ENCODE measurements at places on chromosomes 4 and X. TPM values are rescaled to one million over a fixed set of nuclear protein-coding genes. Genes with fewer than 3 reads are reported as not detected.

GRCh38 chr4:4853371-4853823 is 6.1 kb upstream of the MSX1 start:
- no peak for DNase-seq

LONRF3 gene
- polyA plus RNA-seq = 3.5 TPM

DNA sequence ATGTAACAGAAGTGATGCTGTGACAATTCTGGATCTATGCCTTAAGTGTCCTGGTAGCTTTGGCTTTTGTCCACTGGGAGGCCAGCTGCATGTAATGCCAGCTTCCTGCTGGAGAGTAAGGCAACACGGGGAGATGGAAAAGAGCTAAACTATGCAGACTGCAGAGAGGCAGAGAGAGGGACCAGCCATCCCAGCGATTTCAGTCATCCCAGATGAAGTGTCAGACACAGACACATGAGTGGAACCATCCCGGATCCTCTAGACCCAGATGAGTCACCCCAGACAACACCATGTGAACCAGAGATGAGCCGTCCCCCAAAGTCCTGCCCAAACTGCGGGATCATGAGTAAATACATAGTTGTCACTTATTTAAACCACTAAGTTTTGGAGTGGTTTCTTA is 14.6 kb downstream of the SRPX start:
- DNase-seq = no peak

WDFY3 gene
- polyA plus RNA-seq = 18.6 TPM

GRCh38 chrX:31708116-31708515 is 636.3 kb upstream of the FTHL17 start:
- DNase-seq = no peak

GRCh38 chr4:663438-664428 is 10.3 kb downstream of the ATP5ME start:
- DNase-seq = no peak

DNA sequence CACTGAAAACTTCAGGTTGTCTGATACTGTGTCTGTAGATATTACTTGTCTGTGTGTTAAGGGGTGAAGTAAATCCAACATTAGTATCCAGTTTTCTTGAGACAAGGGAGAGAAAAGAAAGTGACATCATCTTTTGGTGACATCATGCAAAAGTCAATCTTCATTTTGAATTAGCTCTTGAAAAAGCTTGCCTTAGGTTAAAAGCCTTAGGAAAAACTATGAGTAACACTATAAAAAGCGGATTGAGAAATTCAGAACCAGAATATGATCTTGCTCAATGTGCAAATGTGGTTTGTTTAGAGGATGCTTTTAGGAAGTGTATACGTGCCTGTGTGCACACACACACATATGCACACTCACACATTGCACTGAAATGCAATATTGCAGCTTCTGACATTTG is 345.8 kb upstream of the CASK start:
- DNase-seq = no peak

GRCh38 chr4:40520533-40520932 is 109.1 kb downstream of the RBM47 start:
- DNase-seq = no peak

GRCh38 chr4:64893205-64893604 is 484.0 kb upstream of the TECRL start:
- DNase-seq = no peak

DNA sequence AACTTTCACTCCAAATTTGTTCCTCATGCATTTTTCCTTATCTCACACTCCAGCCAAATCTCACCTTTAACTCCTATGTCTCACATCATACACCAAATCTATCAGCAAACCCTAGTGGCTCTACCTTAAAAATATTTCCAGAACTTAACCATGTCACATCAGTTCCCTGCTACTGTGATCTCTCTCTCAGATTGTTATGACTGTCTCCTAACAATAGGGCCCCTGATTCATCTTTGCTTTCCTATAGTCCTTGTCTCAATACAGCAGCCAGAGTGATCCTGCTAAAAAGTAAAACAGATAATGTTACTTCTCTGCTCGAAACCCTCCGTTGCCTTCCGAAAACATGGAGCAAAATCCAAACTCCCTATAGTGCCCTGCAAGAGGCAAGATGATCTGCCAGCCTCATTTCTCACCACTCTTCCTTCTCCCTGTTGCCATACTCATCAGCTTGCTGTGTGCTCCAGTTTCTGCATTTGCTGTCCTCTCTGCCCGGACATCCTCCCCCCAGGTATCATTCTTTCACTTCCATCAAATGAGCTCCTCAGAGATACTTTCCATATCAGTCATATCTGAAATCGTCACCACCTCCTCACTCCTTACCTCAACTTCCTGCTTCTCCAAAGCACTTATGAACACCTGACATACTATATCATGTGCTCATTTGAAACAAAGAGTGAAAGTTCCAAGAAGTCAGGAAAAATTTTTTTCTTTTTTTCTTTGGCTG is 293.4 kb upstream of the NR3C2 start:
- DNase-seq = no peak

GPR82 gene
- polyA plus RNA-seq = 0.06 TPM

- DNase-seq = no peak
Observed at GRCh38 chrX:138886769-138887168, 175.3 kb upstream of the FGF13 start.

- no peak for DNase-seq
Observed at GRCh38 chr4:130479020-130479419, 1383.1 kb downstream of the C4orf33 start.

GRCh38 chr4:169263791-169264392 is 6.9 kb downstream of the SH3RF1 start:
- no peak for DNase-seq

KIAA1210 gene
- polyA plus RNA-seq = 0.24 TPM

GRCh38 chr4:143335979-143336780 is 496 bp upstream of the GAB1 start:
- DNase-seq = peak; percentile 86

DNA sequence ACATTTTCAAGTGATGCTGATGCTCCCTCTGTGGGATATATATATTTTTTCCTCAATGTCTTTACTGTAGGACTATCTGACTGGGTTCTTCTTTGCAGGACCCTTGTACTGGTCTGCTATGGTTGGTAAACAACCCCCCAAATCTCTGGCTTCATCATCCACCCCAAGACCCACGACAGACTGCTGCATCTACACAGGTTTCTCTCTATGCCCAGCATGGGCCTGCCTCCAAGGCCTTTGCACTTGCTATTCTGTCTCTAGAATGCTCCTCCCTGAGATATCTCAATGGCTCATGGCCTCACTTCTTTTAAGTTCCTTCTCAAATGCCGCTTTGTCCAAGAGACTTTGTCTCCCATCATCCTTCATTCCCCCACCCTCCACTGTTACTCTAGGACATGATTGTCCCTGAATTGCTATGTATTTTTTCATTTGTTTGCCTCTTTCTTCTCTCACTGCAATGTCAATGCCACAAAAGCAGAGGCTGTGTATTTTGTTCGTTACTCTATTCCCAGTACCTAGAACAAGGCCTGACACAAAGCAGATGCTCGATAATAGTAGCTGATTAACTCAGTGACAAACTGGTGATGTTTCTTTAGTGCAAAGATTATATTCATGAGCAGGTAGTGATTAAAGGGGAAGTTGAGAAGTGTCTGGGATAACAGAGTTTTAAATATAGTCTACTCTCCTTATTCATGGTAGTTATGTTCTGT is 6.6 kb downstream of the EVC start:
- DNase-seq = no peak

DNA sequence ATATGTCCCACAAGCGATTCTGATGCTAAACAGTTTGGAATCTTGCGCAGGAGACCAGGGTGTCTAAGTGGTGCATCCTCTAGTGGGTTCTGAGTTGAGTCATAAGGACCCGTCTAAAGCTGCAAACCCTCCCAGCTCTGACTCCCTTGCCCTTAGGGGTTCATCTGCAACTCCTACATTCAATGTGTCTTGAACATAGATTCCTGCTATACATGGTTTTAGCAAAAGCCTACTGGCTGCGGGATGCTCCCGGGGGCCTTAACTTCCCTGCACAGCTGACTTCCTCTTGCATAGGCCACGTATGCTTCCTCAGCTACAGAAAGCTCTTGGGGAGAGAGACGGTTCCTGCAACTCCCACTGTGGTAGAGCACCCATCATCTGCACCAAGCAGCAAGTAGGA is 236.7 kb downstream of the EVC2 start:
- DNase-seq = no peak

FGA gene
- polyA plus RNA-seq = not detected

GRCh38 chr4:20486433-20486832 is 213.8 kb upstream of the PACRGL start:
- no peak for DNase-seq

GRCh38 chrX:101022020-101022419 is 29.9 kb downstream of the TRMT2B start:
- DNase-seq = no peak

INTS6L gene
- polyA plus RNA-seq = 11.1 TPM

GUCY1A1 gene
- polyA plus RNA-seq = 11.1 TPM

ARHGAP6 gene
- 9.3 TPM for polyA plus RNA-seq

DNA sequence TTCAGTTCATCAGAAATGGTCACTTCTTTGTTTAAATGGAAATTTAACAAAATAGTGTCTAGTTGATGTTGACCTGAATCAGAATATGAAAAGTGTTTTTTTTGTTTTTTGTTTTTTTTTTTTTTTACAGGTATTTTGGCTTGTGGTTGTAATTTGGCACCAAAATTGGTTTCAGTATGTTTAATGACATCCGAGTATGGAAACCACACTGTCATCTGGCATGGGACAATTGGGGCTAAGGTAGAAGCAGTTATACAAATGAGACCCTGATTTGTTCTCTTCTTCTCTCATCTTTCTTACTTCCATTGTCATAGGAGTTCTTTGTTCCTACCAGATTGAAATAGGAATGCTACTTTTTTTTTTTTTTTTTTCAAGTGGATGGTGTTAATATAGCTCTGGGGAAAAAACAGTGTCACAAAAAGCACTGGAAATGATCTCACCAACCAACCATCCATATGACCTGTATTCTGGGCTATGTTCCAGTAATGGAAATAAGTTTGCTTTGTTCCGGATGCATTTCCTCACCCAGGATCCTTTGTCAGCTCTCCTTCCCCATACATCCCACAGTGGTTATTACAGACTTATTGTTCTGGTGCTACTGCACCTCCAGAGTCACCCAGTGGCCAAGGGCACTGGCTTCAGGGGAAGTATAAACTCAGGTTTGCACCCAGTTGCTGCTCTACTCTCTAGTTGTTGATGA is 95.8 kb downstream of the ATXN3L start:
- DNase-seq = peak; percentile 28

HTRA3 gene
- 47.5 TPM for polyA plus RNA-seq

CACNA1F gene
- 0.03 TPM for polyA plus RNA-seq

- no peak for DNase-seq
Observed at GRCh38 chrX:84712621-84713020, 210.4 kb upstream of the HDX start.

CDX4 gene
- not detected for polyA plus RNA-seq

DNA sequence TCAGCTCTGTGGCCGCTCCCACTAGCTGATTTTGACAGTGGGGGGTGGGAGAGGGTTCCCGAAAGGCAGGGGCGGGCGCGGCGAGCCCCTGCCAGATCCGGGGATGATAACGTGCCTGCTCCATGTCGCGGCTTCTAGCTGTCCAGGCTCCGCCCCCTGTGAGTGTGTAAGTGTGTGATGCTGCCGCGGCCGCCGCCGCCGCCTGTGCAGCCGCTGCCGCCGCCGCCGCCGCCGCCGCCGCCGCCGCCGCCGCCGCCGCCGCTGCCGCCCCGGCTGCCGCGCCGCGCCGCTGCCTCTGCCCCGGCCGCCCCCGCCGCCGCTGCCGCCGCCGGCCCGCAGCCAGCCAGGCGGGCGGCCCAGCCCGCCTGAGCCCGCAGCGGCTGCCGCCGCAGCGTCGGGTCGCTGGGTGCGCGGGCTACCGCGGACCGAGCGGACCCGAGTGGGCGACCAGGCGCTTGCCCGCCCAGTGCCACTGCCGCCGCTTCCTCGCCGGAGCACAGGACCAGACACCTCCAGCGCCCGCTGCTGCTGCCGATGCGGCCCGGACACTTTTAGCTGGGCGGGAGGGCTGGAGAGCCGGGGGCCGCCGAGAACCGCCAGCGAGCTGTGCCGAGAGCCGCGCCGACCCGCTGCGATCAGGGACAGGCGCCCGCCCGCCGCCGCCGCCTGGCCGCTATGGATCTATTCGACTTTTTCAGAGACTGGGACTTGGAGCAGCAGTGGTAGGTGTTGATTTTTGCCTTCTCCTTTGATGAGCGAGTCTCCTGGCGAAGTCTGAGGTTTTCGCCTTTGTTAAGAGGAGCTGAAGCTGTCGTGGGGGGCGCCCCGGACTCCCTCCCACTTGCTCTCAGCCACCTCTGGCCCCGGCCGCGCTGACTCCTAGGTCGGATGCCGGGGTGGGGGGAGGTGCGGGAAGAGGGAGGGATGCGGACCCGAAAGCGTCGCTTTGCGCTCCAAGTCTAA is at the start of gene AFF2:
TSS of gene AFF2 (plus strand) at position 195 of the 963 bp plus-strand sequence. CDS start at position 676, 481 bp downstream.
- DNase-seq = no peak

TMEM33 gene
- polyA plus RNA-seq = 18.3 TPM

PDGFC gene
- polyA plus RNA-seq = 26.3 TPM

GRCh38 chr4:114561590-114561989 is 37.0 kb upstream of the UGT8 start:
- DNase-seq = no peak

- DNase-seq = peak; percentile 55
Observed at GRCh38 chr4:54165438-54165837, 63.7 kb upstream of the PDGFRA start.

CHRNA9 gene
- polyA plus RNA-seq = 0.10 TPM

DNA sequence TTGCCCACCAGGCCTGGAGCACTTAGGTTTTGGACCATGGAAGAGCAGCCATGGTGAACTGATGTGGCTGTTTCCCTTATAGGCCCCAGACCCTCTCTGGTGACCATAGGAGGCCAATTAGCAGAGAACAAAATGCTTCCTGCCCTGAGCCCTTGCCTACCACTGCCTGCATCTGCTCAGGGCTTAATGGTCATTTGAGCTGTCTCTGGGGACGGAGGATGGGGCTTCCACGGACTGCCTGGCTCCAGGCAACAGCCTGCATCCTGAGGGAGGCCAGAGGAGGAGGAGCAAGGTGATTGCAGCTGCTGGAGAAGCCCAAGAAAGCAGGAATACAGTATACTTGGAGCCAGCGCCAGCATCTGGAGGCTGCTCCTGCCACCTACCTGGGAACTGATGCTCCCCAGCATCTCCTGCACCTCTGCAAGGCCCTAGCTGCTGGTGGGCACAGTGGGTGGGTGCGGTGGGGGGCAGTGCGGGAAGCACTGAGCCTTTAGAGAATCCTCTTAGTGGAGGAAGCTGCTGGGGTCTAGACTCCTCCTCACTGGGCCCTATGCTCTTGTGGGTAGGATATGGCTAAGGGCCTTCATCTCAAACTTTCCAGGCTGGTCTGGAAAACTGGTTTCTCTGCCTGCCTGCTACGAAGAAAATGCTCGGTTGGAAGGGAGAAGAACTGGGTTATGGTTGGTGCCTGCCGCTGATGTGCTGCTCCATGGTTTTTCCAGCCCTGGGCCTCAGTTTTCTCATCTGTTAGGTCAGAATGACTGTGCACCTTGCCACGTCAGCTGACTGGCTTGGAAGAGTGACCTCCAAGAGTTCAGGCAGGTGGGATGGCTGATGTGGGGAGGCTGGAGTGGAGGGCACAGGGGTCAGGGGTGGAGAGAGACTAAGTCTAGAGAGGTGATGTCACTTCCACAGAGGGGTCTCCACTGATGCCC is 158.8 kb upstream of the PJA1 start:
- no peak for DNase-seq

All from forelimb muscle (tissue), 1 donor.